ENCODE measurements at places on chromosomes 1 and 21.

DNA sequence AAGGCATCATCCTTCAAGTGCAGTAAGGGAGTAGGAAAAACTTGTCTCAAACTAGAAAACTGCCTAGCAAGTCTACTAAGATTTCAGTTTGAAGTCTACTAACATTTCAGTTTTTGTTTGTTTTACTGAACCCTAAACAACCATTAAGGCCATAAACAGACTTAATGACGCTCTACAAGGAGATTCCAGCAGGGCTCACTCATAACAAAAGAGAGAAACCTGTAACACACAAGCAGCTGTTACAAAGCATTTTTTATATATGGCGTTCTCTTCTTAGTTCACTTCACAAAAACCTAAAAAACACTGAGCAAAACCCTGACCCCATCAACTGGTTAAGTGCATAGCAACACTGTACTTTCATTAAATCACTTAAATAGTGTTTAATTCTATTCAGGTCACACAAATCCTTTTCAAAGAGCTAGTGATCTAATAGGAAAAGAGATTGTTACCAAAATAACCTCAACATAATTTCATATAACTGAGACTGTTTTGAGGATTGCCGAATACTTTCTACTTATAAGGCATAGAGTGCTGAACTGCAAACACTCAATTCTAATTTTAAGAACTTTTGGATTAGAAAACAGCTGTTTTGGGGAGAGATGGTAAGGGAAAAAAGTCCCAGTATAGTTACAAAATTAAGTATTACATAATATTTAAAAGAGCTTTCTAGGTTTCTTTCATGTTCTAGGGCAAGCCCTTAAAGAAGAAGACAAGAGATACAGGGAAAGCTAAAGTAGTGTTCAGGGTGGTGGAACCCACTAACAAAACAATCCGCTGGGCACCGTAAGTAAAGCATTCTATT lies 1.4 kb downstream of the B3GALNT2 start:
- DNase-seq, result no peak

DNA sequence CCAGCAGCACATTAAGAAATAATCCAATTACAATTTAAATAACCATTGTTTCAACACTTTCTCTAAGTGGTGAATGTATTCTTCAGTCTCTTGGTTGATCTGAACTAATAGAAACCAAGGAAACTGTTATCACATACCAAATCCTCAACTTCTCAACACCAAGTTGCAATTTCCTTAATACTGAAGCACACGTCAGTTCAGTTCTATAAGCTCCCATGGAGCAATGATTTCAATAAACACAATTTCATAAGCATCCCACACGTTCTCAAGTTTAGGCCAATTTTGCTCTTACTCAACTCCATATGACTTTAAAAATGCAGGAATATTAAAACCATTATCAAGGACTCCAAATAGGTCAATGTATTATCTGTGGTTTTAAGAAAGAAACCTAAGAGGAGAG lies 5.8 kb upstream of the ERG start:
- DNase-seq, result no peak

DNA sequence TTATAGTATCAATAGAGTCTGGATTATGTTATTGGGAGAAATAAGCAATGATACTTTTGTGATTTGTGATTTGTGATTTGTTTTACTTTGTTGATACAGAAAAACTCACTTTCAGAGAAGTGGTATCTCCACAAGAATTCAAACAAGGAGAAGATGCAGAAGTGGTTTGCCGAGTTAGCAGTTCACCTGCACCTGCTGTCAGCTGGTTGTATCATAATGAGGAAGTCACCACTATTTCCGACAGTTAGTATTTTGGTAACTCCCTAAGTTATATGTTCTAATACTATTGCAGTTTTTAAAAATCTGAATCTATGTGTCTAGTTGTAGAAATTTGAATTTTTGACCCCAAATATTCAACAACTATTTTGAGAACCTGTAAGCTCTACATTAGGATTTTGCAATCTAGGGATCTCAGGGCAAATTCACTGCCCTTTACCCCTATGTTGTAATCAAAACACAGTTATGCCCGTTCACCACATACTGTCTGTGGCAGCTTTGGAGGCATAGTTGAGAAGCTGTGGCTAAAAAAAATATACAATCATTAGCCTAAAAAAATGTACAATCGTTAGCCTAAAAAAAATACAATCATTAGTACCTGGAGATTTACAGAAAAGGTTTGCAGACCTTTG lies 288.1 kb downstream of the NCAM2 start:
- no peak for DNase-seq

GRCh38 chr1:185292237-185292636 lies 24.8 kb downstream of the IVNS1ABP start:
- no peak for DNase-seq

DNA sequence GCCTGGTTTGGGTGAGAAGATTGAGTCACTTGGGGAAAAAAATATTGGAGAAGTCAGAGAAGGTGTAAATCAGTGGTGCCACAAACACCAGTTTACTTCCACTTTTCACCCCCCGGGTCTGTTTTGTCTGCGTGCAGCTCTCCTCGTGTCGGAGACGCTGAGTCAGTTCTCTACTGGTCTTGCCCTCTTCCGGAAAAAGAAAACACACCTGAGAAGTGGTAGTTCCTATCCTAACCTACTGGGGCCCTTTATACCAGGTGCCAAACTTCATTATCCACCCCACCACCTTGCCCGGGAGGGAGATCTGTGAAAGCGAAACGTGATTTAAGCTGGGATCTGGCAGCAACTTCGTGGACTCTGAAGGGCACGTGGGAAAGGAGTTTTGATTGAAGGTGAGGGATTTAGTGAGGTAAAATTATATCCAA lies 855 bp upstream of the IVNS1ABP start:
- no peak for DNase-seq

DNA sequence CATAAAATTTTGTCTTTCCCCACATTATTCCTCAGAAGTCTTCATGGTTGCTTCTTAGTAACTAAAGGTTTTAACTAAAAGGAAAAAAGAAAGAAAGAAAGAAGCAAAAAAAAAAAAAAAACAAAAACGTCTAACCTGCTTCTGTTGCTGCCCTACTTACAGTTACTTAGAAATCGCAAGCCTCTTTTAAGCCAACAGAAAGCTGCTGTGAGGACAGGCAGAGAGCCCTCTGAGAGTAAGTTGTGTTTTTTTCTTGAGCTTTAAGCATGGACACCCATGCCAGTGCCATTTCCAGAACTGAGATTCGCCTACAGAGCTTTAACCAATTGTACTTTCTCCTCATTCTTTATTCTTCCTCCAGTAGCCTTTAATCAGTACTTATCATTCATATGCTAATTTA lies 25.6 kb upstream of the RGS1 start:
- no peak for DNase-seq

DNA sequence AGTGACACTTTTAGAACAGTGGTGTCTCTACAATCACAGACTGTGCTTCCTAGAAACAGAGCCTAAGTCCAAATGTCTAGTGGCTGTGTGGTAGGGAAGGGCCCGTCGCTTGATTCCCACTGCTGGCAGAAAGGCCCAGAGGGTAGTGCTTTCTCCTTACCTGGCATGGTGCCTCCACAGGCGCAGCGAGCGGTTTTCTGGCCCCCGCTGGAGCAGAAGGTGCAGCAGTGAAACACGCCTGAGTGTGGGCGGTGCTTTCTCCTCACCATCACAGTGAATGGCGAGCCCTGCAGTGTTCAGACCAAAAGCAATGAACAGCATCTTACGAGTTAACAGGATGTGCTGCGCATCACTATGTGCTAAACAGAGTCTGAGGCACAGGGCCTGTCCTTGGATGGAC lies 8.3 kb downstream of the TRIM45 start:
- no peak for DNase-seq

GRCh38 chr1:153742411-153743142 lies 14.7 kb downstream of the INTS3 start:
- DNase-seq, result no peak

DNA sequence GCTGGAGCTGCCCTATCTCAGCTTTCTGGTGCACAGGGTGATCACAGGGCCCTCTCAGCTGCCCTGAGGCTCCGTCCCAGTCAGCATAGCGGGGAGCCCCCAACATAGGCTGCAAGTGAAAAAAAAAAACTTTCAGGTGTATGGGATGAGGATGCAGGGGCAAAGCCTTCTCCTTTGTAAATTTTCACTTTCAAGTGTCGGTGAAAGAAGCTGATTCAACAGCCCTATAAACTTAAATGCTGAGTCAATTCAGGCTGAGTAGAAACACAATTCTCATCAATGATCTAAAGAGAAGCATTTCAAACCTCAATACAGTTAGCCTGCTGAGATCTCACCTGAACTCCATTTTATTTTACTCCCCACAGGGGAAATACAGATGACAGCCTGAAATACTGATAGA lies 171.2 kb downstream of the SEC16B start:
- no peak for DNase-seq

- no peak for DNase-seq
These were observed 280.9 kb downstream of the TPR start for GRCh38 chr1:186094172-186094571.

DNA sequence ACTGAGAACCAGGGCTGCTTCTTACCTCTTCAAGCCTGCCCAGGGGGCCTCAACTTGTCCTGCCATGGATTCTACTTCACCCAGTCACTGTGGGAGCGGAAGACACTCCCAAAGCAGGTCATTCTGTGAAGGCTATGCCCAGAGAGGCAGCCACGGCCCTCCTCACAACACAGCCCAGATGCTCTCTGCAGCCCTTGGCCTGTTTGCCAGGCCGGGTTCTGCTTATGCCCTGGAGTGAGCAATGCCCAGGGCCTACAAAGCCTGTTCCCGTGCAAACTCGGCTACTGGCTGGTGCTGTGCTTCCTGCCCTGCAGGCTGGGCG lies 33.8 kb upstream of the SLC30A1 start:
- no peak for DNase-seq

DNA sequence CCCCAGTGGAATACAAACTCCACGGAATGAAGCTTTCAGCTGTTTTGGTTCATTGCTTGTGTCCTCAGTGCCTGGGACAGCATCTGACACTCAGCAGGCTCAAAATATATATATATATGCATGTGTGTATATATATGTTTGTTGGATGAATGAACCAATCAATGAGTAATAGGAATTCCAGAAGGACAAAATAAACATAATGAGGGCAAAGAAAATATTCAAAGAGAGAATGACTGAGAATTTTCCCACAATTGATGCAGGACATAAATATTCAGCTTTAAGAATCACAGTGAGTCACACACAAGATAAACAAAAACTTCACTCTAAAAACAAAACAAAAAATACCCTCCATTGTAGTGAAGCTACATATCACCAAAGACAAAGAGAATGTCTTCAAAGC lies 64.0 kb downstream of the CHD5 start:
- no peak for DNase-seq

DNA sequence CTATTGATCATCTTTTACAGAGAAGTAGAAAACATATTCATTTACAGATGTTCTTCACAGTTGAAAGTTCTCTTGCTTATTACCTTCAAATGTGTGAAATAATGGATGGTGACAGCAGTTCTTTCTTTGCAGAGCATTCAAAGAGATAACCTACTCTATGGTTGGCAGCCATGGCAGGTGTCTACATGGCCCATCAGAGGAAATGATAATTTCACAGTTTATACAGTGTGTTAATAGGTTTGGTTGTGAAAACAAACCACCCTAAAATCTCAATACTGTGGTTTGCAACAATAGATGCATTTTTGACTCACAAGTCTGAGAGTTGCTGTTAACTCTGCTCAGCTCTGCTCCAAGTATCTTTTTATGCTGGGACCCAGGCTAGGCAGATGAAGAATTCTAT lies 241.2 kb upstream of the SAMSN1 start:
- DNase-seq, result no peak

- DNase-seq, result no peak
These were observed 9.1 kb downstream of the NHLH1 start for GRCh38 chr1:160375788-160376524.

DNA sequence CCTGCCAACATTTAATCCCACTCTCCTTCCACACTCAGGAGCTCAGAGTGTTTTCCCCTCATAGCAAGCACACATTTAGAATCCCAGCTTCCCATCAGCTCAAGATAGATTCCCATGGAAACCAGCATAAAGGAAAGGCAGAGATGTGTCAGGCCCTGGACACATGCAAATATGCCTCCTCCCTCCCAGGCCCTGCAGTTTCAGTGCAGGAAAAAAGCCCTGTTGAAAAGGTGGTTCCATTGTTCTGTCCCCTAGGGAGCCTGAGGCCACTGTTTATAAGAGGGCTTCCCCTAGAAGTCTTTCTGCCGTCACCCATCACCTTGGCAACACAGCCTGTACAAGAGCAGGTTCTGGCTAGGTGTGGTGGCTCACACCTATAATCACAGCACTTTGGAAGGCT lies 3.6 kb downstream of the CACNA1S start:
- DNase-seq, result no peak

GRCh38 chr1:204408074-204408507 lies 3.5 kb downstream of the PPP1R15B start:
- DNase-seq, result no peak

DNA sequence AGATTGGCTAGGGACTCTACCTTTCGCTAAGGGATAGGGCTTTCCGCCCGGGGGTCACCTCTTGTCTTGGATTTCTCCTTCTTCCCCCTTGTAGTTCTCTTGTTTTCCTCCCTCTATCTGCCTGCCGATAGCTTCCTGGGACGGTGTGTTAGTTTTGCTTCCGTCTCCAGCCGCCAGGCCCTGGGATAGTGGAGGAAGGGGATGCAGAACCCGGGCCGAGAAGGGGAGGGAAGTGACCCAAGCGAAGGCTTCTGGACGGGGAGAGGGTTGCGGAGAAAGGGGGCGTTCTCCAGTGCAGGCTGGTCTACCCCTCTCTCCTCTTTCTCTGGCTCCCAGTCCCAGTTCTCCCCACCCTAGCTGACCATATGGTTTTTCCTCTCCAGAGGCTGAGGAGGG lies 871 bp downstream of the TUFT1 start:
- no peak for DNase-seq

GRCh38 chr1:7899741-7900140 lies 40.9 kb downstream of the TNFRSF9 start:
- no peak for DNase-seq

DNA sequence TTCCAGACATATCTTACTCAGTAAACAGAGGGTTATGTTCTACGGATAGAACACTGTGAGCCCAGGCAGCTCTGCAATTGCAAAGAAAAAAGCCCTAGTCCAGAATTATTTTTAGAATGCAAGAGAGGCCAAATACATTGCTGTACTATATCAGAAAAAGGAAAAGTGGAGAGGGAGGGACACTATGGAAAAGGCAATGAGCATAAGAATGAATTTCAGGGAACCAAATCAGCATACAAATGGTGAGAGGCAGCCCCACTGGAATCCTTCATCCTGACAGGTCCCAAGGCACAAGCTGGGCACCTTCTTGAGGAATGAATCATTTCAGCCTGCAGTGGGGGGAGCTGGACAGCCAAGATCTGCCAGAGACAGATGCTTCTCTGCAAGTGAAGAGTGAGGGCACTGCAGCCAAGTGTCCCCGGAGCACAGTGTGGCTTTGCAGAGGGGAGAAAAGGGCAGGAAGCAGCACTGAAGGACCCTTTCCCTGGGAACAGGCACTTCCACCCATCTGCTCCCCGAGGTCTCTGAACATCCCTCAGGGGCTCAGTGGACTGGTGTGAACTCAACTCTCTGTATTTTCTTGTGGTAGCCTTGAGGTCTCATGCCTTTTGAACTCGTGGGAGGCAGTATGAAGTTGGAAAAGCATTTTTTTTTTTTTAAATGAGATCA lies 115.6 kb downstream of the XCL2 start:
- DNase-seq, result no peak
